AML-193 (cell line): ENCODE measurements at places on chromosomes 7 and 10.

DNA sequence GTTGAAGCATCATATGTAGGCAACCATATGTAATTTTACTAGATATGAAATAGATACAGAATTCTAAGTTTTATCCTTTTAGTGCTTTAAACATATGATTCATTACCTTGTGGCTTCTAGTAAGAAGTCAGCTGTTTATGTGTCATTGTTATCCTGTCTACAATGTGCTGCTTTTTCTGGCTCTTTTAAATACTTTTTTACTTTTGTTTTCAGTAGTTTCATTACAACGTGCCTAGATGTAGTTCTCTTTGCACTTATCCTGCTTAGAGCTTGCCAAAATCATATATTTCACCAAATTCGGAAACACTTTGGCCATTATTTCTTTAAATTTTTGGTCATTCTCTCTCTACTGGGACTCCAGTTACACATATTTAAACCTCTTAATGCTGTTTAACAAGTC, 26.4 kb downstream of the YAE1 start:
- no peak for DNase-seq

DNA sequence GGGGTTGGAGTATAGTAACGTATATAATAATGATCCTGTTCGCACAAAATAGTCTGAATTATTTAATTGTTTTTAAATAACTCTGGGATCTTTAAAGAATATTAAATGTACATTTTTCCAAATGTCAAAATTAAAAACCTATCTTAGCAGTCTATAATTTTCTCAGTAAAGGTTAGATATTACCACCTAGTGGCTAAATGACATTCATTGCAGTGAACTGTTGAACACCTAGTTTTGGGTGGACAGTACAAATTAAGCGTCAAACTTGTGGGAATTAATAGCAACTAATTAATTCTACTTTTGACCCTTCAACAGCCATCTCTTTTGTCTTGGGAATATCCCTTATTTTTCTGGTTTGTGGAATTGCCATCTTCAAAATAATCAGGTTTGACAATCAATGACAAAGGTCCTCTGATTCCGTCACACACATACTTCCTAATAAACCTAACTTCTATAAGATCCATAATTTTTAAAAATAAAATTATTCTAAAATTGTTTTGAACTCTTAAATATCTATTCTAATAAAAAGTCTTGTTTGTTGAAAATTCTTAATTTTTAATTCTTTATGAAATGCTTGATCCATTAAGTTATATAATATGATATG, 165.7 kb downstream of the SEMA3D start:
- DNase-seq: no peak

DNA sequence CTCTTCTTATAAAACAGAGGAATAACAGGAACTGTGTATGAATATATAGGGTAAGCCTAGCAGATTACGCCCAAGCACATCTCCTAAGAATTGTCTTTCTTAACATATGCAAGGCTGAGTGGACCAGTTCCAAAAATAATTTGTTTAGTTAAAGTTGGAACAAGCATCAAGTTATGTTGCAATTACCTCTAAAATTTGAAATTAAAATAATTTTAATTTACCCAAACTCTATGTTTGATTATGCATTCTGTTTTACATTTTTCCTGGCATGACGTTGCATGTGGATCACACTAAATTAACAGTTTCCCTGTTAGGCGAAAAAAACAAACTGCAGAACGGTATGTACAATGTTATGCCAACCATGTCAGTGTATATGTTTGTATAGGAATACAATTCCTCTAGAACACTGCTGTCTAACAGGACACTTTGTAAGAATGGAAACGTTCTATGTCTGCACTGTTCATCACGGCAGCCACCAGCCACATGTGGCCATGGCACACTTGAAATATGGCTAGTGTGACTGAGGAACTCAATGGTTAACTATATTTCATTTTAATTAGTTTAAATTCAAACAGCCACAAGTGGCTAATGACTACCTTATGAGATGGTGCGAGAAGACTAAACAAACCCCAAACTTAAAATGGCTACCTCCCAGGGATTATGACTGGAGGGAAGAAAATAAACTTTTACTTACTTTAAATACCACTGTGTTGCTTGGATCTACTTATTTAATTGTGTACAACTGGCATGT, 281.1 kb upstream of the KLF14 start:
- no peak for DNase-seq

- DNase-seq: no peak
Observed at GRCh38 chr7:155583636-155584035, 37.3 kb upstream of the CNPY1 start.

GRCh38 chr7:131943646-131944045, 387.2 kb upstream of the PODXL start:
- DNase-seq: no peak

- DNase-seq: no peak
Observed at GRCh38 chr10:133275684-133276092, 980 bp downstream of the ADAM8 start.

DNA sequence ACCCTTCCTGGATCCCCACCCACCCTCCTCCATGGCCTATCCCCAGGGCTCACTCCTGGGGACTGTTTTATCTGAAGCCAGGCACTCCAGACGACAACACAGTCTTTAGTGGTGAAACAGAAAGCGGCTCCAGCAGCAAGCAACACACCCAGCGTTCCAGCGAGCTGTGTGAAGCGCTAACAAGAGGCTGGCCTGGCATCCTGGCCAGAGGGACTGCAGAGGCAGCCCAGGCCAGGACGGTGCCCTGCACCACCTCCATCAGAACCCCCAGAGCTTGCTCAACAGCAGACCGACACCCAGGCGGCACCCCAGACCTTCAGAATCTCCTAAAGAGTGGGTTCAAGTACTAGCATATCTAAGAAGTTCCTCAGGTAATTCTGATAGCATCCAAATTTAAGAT, 2.0 kb upstream of the CPXM2 start:
- no peak for DNase-seq

GRCh38 chr10:8778713-8779112, 724.2 kb downstream of the GATA3 start:
- no peak for DNase-seq

DNA sequence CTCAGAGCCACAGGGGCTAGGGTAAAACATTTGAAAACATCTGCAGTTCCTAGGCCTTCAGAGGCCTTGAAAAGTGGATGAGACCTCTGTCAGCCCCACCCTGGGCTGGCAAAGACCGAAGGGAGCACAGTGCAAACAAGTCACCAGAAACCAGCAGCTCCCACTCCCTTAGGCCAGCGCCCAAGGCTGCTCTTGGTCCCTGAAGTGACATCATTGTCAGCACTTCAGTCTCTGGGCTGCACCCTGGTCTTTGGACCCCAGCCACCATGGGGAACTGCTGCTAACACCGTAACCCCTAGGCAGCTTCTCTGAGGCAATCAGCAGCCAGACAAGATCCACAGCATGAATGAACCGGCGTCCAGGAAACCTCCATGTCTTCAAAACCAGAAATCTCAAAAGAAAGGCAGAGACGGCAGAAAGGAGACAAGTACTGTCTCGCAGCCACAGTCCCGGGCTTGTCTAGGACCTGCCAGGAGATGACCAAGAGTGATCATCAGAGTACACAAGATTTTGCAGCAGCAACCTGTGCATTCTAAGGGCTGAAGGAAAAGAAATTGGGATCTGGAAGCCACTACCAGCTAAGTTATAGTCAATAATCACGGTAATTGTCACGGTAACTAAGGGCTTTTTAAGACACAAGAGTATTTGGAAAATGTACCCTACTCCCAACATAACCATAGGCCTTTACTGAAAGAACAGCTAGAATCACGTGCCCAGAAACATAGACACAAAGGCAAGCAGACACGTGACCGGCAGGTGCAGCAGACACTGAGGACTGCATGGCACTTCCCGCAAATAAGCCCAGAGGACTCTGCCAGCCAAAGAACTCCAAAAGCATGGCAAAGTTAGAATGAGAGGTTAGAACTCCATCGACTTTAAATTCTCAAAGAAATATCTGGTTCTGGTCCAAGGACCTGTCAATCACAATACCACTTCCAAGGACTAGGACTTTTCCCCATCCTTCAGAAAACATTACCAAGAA, 23.3 kb downstream of the CPXM2 start:
- DNase-seq: no peak

- no peak for DNase-seq
Observed at GRCh38 chr7:87127019-87127418, 25.2 kb upstream of the DMTF1 start.

DNA sequence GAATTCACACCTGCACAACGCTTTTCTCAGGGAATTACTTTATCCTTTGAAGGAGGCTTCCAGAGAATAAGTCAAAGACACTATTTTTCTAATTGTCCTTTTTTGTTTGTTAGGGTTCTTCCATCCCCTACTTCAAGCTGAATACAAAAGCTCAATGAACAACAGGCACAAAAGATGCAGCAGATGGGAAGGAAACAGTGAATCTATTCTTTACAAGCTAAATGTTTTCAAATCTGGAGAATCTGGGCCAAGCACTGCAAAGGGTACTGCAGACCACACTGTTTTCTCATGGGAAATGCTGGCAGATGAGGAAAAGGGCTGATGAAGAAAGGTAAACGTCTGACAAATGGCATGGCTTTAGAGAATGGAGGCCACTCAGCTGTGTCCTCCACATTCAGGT, 18.5 kb downstream of the LIPA start:
- no peak for DNase-seq

DNA sequence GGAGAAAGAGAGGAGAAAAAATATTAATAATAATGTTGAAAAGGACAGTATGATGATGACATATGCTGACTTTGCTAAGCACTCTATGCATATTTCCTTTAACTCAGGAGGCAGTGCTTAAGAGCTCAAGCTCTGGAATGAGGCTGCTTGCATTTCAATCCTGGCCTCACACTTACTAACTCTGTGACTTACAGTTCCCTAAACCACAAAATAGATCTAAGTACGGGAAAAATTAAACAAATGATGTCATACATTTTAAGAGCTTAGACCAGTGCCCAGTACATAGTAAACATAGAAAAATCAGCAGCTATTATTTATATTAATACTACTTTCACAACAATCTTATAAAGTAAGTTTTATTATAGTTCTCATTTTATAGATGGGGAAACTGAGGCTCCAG, 61.3 kb downstream of the GFRA1 start:
- DNase-seq: no peak

DNA sequence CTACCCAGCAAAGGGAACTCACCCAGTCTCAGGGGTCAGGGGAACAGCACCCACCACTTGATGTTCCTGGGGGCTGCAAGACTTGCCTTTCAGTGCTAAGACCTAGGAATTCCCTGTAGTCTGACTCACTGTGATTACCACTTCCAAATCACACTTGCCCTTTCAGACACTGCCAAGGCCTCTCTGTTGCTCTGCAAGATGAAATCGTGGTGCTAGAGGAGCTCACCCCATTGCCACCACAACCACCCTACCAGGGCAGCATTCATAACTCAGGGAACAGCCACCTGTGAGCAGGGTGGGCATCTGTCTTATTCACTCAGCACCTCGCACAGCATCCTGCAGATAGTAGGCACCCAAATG, 36.5 kb downstream of the XPNPEP1 start:
- DNase-seq: no peak

DNA sequence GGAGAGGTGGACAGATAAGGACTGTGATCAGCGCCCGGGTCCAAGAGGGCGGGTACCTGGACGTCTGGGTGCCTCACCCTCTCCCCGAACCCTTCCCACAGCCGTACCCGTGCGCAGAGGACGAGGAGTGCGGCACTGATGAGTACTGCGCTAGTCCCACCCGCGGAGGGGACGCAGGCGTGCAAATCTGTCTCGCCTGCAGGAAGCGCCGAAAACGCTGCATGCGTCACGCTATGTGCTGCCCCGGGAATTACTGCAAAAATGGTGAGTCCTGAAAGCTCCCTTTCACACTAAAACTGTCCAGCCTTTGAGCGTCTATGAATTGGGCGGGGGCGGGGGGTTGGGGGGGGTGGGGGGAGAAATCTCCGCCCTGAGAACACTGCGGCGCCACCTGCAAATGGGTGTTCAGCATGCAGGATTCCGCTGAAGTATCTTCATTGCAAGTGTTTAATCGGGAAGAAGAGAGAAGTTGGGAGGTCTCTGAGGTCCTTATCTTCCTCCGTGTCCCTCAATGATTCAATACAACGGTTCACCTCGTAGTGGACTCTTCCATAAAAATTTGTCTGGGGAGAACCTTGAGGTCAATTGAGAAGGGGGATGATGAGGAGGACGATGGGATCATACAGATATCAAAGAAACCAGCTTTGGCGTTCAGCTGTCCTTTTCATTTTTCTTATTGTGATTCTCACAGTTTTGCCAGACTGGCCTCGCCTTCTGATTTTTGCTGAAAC, 906 bp downstream of the DKK1 start:
- no peak for DNase-seq

GRCh38 chr10:61961278-61961677, 59.8 kb downstream of the ARID5B start:
- DNase-seq: no peak

DNA sequence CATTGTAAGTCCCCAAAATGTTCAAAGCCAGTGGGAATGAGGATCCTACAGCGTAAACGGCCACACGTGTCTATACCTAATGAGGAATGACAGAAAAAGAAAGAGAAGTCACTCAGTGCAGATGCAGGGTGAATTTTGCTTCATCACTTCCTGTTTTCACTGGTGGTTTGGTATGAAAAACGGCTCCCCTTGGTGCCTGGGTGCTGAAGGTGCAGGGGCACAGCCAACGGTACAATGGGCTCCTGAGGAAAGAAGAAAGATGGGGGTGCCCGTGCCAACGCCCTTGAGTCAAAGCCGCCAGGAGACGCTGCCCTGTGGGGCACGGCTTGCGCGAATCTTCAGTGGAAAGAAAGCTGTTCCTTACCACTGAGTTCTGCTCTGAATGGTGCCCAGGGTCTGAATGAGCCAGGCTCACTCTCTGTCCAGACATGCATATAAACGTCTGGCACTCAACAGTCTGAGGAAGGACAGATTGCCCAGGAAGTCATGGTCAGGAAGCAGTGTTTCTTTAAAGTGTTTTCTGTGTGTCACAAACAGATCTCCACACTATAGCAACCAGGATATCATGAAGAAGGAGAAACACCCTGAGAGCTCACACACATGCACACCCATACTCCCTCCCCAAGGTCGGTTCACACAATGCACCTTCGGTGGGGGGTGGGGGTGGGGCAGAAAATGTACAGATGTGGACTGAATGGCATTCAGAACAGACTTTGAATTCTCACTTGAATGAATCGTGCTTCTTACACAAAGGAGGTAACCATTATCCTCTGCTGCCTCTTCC, 105.8 kb downstream of the ELMO1 start:
- DNase-seq: peak; percentile 92

DNA sequence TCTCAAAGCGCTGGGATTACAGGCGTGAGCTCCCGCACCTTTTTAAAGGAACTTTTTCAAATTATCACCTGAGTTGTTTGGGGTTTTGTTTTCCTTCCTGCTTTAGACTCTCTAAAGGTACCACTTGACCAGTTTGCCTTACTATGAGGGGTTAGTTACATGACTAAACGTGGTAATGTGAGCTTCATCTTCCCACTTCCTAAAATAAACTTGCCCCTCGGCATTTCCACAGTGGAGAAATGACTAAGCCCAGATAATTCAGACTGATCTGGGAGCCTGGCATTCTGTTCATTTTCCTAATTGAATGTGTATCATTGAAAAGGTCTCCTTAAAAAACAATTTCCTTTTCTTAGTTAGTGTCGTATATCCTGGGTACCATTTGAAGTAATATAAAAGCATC, 163.4 kb downstream of the PLXDC2 start:
- DNase-seq: no peak

- no peak for DNase-seq
Observed at GRCh38 chr10:119893074-119893473, 544 bp downstream of the SEC23IP start.
